ENCODE measurements at places on chromosomes 3 and 15.

DNA sequence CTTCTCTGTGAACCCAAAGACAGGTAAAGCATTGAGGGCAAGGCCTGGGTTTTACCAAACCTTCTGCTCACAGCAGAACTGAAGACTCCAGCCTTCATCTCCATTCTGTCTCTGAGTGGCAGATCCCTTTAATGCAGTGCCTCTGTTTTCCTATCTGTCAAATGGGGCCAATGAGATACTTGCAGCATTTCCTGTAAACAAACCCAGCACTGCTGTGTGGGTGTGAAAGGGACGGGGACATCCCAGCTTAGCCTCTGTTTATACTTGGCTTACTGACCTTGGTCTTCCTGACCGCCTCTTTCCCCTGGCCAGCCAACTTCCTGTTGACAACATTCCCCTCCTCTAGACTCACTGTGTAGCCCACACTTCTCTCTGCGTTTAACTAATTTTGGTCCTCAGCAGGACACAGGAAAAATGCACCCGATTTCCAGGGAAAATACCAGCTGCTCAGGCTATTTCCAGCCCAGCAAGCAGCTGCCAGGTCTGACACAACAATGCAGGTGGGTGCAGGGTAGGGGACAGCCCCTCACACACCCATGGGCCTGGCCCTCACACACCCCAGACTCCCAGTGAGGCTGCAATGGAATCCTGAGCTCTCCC is 105.9 kb upstream of the HERC1 start:
- H3K4me1 ChIP-seq, result peaks cover 54% of the 10 kb centered on the region
- DNase-seq, result peak; percentile 63
- no peaks in the 10 kb centered on the region for H3K36me3 ChIP-seq

DNA sequence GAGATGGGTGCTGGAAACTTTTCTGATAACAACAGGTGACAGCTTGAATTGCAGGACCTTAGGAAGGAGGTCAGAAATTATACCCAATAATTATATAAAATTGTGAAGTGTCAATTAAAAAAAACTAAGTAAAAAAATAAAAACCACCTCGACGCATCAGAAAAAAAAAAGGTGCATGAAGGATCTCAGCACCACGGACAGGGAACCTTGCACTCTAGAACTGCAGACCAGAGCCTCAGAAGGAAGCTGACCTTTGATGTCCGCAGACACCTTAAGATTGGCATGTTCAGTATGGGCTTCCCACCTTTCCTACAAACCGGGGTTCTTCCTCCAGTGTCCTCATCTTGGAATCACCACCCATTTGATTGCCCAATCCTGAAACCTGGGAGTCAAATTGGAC is 60.9 kb downstream of the SCN10A start:
- no peak for DNase-seq
- no peak overlapping the region for H3K4me3 ChIP-seq
- H3K36me3 ChIP-seq, result no peaks in the 10 kb centered on the region
- H3K4me1 ChIP-seq, result no peaks in the 10 kb centered on the region

DNA sequence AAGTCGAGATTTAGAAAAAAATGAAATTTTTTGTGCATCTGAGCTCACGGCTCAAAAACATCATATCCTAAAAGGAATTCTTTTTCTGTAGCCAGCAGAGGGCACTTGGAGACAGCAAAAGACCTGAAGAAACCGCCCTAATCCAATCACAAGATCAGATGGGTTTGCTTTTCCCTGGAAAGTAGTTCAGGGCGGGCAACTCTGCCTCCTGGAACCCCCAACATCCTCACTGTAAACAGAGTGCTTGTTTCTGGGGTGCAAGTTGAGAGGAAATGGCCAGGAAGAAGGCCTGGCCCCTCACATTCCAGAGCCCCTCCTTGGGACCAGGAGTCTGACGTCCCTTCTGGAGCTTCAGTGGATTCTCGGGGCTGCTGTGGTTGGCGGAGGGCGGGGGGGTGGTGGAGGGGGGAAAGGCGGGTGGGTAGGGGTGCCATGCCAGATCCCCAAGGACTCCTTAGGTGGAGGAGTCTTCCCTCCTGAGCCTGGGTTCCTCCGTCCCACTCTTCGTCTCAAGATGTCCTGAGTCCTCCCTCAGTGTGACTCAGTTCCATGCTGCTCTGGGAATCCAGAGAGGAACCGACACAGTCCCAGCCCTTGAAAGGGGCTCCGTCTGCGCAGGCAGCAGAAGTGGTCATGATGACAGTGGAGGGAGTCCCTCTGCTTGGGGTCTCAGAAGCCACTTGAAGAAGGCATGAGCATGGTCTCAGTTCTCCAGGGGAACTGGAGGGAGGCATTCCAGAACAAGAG is 35.9 kb downstream of the CCK start:
- DNase-seq, result no peak
- H3K4me1 ChIP-seq, result no peaks in the 10 kb centered on the region
- peaks cover 2% of the 10 kb centered on the region for H3K36me3 ChIP-seq
- H3K27ac ChIP-seq, result no peak overlapping the region
- H3K4me3 ChIP-seq, result no peak overlapping the region

GRCh38 chr15:91055548-91056331 is 33.3 kb upstream of the VPS33B start:
- no peaks in the 10 kb centered on the region for H3K4me1 ChIP-seq
- no peak overlapping the region for H3K27ac ChIP-seq
- peak; percentile 53 for DNase-seq
- H3K36me3 ChIP-seq, result no peaks in the 10 kb centered on the region
- H3K27me3 ChIP-seq, result no peaks in the 10 kb centered on the region
- no peak overlapping the region for H3K4me3 ChIP-seq

DNA sequence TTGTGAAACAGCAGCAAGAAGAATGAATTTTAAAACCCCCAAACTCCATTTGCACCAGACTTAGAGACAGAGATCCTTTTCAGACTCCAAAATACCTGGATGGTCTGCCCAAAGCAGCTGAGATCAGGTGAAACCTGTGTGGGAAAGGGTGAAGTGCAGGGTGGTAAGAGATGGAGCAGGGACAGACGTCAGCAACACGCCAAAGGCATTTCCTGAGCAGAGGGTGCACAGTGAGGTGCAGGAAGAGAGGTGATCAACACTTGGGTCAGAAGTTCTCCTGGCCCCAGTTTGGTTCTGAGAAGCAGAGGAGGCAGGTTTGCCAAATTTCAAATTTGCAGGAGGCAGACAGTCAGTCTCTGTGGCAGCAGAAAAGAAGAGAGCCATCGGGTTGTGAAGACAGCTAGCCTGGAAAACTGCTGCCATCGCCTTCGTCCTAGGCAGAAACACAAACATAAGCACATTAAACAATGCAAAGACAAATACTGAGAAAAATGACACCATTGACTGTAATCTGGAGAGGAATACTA is 9.8 kb downstream of the CCR4 start:
- no peak overlapping the region for H3K27ac ChIP-seq
- no peak overlapping the region for H3K4me3 ChIP-seq
- no peaks in the 10 kb centered on the region for H3K36me3 ChIP-seq
- no peaks in the 10 kb centered on the region for H3K27me3 ChIP-seq
- DNase-seq, result no peak
- no peaks in the 10 kb centered on the region for H3K4me1 ChIP-seq

All from thyroid gland (tissue), 4 donors.